B cell (primary cell): ENCODE measurements at places on chromosomes 5 and 9. TPM values are rescaled to one million over a fixed set of nuclear protein-coding genes. Genes with fewer than 3 reads are reported as not detected.

The PFN3 gene
- total RNA-seq, result not detected in 2 replicates

DNA sequence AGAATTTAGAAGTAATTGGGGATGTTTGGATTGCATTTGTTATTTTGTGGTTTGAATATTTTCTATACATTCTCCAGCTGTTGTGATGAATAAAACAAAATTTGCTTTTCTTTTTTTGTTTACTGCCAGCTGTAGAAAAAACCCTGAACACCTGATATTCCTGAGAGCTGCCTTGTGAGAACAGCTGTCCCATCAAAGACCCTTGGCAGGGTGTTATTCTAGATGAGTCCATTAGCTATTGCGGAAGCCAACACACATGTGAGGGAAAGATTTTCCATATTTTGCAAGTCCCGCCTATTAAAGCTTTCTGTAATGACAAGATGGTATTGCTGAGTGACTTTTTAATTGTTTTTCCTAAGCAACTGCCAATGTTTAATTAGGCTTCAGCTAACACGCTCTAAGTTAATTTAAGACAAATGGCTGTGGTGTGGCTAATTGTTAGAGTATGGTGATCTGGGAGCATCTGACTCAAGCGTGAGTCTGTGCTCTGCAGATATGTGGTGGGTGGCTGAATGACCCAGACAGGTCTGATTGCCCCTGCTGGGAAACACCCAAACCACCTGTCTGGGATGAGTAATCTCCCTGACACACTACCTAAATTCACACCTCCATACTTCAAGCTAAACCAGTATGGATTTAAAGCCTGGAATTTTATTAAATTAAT, 86.5 kb upstream of the PRLR start:
- no peak for DNase-seq

DNA sequence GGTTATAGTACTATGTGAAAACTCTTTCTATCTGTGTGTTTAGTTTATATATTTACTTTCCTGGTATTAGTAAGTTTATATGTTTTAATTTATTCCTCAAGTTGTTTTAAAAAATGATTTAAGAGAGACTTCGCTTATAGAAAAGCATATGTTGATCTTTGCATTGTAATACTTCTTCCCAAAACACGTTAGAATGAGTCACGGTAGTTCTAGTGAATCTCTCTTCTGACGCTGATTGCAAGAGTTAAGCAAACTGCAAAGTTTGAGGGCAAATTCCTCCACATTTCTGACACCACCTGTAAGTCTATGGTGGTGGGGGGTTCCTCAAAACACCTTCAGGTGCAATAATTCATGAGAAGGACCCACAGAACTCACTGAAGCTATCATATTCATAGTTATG, 327.2 kb downstream of the GLIS3 start:
- DNase-seq, result no peak

DNA sequence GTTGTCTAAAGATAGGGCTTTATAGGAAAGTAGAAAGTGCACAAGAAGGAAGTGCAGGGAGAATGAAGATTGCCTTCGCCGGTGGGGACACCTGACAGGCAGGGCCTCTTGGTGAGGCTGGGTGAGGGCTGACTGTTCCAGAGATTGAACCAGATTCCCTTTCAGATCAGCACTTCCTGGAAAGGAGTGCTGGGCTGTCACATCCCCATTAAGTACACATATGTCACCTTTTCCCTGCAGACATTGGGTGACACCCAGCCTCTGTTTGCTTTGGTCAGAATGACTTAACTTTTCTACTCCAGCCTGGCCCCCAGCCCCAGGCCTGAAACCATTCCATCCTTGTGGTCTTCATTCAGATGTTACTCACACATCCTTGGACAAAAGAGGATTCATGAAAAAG, 7.4 kb upstream of the SHROOM1 start:
- DNase-seq, result no peak

The FAT2 gene
- not detected in 2 replicates for total RNA-seq

The IGIP gene
- 9.9 and 10.0 TPM in 2 replicates for total RNA-seq

- DNase-seq, result no peak
Observed at GRCh38 chr5:110963495-110963894, 108.0 kb upstream of the TSLP start.
